ENCODE measurements at places on chromosomes 12 and 14.

DNA sequence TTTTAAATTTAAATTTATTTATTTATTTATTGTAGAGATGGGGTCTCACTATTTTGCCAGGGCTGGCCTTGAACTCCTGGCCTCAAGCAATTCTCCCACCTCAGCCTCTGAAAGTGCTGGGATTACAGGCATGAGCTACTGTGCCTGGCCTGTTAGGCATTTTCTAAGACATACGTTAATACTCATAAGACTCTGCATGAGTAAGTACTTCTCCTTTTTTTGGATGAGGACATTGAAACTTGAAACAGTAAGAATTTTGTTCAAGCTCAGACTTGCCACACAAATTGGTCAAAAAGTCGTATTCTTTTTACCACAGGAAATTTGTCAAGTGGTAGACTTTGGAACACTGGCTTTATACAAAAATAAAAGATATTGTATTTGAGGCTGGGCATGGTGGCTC is 187.4 kb upstream of the RASSF8 start:
- DNase-seq: no peak

GRCh38 chr14:23562822-23563472 is 4.6 kb downstream of the AP1G2 start:
- peak; percentile 85 for DNase-seq

DNA sequence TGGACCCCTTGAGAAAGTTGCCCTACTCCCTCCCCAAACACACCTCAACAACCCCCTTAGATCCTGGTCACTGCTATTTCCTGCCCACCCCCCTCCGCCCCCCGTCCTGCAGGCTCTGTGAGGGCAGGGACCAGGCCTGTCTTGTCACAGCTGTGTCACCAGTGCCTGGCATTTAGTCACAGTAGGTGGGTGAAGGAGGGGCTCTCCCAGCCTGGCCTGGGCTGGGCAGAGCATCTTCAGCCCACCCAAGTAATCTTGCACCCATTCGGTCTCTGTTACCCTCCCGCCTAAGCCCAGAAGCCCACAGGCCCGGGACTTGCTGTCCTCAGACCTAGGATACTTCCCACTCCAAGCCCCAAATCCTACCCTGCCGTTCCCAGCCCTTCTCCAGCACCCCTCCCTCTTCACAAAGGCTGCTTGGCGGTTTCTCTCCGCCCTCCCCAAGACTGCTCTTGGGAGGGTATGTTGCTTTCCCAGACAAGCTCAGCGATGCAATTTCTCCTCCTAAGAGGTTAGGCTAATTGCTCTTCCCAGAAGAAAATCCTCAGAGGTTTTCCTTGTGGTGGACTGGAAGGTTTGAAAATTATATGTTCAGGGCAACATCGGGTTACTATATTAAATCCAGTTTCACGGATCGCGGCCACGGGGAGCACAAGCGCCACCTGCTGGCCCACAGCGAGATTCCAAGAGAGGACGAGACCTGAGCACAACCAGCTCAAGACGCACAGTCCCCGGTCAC is 50.8 kb upstream of the ZFP36L1 start:
- DNase-seq: peak; percentile 92

- no peak for DNase-seq
Observed at GRCh38 chr12:16955083-16955657, 349.2 kb upstream of the LMO3 start.

GRCh38 chr14:69863083-69863482 is 16.1 kb upstream of the SMOC1 start:
- DNase-seq: no peak

DNA sequence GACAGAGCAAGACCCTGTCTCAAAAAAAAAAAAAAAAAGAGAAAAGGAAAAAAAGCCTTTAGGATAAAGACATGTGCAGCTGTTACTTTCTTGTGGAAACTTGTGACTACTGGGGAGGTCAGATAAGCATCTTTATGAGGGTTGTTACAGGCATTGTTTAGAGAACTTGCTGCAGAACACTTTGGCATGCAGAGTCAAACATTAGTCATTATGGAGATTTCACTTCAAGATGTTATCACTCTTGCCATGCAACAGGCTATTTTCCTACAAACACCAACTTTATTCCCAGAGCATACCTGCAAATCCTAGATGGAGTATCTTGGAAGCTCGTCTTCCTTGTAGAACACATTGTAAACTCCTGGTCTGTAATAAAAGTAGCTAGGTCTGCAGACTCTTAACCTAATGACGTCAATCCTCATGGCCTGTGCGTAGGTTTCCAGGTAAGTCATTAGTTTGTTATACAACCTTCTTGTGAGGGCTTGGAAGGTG is 36.3 kb upstream of the WDR89 start:
- no peak for DNase-seq

GRCh38 chr12:132310181-132311040 is 19.0 kb downstream of the GALNT9 start:
- DNase-seq: no peak

DNA sequence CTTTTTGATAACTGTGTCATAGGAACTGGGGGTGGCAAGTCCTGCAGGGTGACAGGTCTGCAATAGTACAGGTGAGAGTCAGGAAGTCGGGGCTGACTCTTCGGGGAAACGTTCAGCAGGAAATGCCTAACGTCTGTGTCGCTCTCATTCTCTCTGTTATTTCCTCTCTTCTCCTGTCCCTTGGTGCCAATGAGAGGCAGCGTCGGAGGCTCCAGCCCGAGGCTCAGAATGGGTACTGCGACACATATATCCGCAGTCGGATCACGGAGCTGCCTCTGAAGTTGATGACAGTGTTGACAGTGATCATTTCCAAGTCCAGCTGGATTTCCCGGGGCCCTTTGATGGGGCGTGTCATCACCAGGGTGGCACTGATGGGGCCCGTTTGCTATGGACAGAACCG is 2.7 kb upstream of the TC2N start:
- DNase-seq: peak; percentile 86

DNA sequence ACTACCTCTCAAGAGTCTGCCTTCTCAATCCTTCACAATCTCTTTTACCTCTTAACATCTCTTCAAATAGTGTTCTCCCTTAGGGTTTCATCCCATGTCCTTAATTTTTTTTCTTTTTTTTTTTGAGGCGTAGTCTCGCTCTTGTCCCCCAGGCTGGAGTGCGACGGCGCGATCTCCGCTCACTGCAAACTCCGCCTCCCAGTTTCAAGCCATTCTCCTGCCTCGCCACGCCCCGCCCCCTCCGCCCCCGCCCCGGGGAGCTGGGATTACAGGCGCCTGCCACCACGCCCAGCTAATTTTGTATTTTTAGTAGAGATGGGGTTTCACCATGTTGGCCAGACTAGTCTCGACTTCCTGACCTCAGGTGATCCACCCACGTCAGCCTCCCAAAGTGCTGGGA is 7.0 kb upstream of the BCAT1 start:
- DNase-seq: no peak

- no peak for DNase-seq
Observed at GRCh38 chr12:29283969-29284700, 96.8 kb downstream of the ERGIC2 start.

- DNase-seq: no peak
Observed at GRCh38 chr12:24069532-24070395, 120.3 kb upstream of the SOX5 start.

GRCh38 chr14:51094282-51094821 is 553 bp downstream of the TRIM9 start:
- DNase-seq: peak; percentile 62

DNA sequence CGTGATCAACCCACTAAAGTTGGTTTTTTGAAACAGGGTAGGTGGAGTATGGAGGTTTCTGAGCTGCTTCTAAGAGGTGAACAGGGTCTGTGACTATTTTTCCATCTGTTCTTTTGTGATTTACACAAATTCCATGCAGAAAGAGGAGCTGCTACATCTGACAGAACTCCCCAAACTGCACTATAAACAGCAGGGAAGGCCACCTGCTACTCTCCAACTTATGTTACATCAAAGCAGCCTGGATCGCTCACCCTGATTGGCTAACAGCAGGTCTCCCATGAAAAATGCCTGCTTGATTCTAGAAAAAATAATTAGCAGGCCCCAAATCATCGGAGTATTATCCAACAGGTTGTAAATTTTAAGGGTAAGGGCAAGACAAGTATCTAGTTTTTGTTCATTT is 282.9 kb upstream of the FLRT2 start:
- no peak for DNase-seq

- no peak for DNase-seq
Observed at GRCh38 chr14:50040895-50041465, 75.4 kb downstream of the VCPKMT start.

DNA sequence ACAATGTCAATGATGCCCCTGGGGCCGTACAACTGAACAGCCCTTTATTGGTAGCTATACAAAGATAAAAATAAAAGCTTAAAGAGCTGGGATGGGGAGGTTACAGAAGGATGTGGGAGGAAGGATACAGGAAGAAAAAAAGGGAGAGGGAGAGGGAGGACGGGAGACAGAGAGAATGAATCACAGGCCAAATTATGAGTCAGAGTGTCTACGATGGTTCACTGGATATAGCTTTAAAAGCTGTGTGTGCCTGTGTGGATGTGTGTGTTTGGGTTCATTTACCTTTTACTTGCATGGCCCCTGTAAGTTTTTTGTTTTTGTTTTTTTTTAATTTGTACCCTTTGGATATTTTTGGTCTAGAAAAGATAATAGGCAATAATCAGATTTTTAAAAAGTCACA is 111.9 kb downstream of the CCDC60 start:
- no peak for DNase-seq

GRCh38 chr12:19287302-19287701 is 152.0 kb upstream of the AEBP2 start:
- DNase-seq: no peak

DNA sequence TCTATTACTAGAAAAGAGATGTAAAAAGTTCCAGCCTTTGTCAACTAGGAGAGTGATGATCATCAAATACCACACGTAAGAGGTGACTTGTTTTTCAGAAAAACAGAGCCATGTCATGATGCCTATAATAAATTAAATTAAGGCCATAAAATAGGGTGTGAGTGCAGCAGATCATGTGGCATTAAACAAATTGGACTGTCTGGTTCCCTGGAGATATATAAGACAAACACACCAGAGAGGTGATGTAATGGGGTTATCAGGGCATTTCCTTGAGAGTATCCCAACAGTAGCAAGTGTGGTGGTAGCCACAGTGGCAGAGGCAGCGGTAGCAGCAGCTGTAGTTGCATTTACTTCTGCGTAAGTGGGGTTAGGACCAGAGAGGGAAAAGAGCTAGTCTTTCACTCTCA is 14.6 kb upstream of the GALNT6 start:
- DNase-seq: no peak

- no peak for DNase-seq
Observed at GRCh38 chr14:29178971-29179370, 412.4 kb downstream of the FOXG1 start.

GRCh38 chr12:78406213-78406612 is 458.4 kb upstream of the SYT1 start:
- no peak for DNase-seq

- no peak for DNase-seq
Observed at GRCh38 chr14:24072436-24072835, 1.1 kb downstream of the CPNE6 start.

DNA sequence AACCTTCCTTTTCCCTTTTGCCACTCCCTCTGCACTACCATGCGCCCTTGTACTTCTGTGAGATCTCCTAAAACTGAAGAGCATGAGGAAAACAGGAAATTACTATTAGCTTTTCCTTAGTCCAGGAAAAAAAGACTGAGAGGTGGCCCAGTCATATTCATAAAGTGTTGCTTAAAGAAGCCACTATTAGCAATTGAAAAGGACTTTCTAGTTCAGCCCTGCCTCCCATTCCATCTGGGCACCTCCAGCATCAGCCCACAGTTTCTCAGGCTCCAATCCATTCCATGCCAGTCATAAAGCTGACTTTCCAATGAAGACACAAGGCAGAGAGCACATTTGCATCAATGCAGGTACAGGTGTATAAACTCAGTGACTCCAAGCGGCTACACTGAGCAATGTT is 19.9 kb upstream of the AMIGO2 start:
- no peak for DNase-seq

DNA sequence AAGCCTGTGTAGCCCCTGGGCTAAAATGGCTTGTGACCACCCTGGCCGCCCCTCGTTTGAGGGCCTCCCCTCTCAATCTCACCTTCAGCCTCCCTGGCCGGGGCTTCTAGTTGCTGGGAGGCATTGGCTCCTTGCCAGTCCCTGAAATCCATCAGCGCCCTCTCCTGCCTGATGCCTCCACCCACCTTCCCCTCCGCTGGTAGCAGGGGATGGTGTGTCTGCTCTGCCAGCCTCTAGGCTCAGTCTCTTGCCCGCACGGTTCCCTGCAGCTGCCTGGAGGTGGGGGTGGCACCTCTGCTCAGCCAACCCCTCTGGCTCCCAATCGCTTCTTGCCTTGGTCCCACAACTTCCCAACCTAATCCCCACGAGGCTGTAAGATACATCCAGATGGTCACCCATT is 167.9 kb downstream of the PHETA1 start:
- DNase-seq: no peak

DNA sequence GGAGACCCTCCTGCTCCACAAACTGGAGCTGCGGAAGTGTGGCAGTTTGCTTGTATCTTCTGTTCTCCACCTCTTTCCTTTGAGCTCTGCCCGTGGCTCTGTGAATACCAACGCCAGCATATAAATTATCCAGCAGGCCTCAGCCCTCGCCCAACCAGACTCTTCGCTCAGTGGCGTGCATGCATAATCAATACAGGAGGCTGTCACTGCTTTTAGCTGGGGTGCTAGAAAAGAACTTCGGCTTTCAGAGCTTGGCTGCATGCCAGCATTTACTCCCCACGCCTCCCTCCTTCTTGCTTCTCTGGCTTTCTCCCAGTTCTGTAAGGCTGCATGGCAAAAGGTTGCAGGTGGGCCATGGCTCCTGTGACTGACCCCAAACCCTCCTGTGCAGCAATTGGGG is 26.9 kb downstream of the NRXN3 start:
- DNase-seq: no peak

DNA sequence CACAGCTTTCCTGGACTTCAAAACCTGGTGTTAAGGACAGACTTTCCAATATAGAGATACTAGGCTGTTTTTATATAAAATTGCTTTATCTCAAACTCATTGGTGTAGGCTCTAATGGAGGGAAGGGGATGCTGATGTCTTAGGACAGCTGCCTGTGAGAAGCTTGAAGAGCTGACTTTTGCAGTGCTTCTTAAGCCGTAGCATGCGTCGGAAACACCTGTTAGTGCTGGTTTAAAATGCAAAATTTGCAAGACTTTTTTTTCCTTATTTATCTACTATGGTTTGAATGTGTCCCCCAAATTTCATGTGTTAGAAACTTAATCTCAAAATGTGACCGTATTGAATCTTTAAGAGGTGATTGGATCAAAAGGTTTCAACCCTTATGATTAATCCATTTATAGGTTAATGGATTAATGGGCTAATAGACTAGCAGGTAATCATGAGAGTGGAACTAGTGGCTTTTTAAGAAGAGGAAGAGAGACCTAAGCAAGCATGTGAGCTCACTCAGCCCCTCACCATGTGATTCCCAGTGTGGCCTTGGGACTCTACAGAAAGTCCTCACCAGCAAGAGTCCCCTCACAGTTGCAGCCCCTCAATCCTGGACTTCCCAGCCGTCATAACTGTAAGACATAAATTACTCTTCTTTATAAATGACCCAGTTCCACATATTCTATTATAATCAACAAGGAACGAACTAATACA is 60.9 kb upstream of the FUT8 start:
- DNase-seq: no peak

GRCh38 chr12:125092872-125093680 is 27.8 kb downstream of the AACS start:
- no peak for DNase-seq

Measured in activated effector memory CD4-positive, alpha-beta T cell treated with anti-CD3 and anti-CD28 coated beads, Interleukin-2, amount 50 U/mL, for 16 hours (primary cell).